ENCODE measurements at places on chromosomes 6 and 20.

DNA sequence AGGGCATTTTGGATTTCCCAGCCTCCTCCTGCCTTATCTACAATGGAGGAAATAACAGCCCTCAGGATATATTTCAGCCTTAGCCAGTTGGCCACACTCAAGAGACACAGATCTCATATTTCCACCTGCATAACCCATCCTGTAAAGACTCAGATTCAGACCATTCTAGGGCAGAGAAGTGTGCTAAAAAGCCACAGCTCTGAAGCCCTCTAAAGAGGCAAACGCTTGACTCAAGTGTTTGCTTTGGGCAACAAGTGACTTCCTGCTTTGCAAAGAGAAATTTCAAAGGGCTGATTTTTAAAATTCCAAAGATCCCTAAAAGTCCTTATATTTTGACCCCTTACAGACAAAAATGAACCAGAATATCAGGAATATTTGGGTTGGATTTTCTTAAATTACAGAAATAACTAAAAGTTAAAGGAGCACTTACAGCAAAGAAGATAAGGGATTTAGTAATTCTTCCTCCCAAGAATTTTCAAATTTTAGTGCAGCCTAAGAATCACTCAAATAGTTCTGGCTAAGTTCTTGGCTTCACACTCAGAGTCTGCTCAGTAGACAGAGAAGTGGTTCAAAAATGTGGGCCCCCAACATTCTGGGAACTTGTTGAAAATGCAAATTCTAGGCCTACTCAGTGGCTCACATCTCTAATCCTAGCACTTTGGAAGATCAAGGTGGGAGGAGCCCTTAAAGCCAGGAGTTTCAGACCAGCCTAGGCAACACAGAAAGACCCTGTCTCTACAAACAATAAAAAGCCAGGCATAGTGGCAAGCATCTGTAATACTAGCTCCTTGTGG lies 18.9 kb upstream of the ADGRF5 start:
- DNase-seq: no peak

- DNase-seq: peak; percentile 51
Observed at GRCh38 chr6:106511288-106512047, 117.8 kb downstream of the RTN4IP1 start.

GRCh38 chr6:25456249-25457040 lies 177.3 kb downstream of the CARMIL1 start:
- no peak for DNase-seq

- DNase-seq: no peak
Observed at GRCh38 chr20:45467861-45468260, 1.7 kb upstream of the WFDC2 start.

GRCh38 chr6:107444277-107444676 lies 15.1 kb downstream of the PDSS2 start:
- DNase-seq: no peak

GRCh38 chr20:21156266-21156665 lies 30.4 kb downstream of the KIZ start:
- no peak for DNase-seq

- no peak for DNase-seq
Observed at GRCh38 chr6:40328986-40329545, 258.1 kb downstream of the LRFN2 start.

DNA sequence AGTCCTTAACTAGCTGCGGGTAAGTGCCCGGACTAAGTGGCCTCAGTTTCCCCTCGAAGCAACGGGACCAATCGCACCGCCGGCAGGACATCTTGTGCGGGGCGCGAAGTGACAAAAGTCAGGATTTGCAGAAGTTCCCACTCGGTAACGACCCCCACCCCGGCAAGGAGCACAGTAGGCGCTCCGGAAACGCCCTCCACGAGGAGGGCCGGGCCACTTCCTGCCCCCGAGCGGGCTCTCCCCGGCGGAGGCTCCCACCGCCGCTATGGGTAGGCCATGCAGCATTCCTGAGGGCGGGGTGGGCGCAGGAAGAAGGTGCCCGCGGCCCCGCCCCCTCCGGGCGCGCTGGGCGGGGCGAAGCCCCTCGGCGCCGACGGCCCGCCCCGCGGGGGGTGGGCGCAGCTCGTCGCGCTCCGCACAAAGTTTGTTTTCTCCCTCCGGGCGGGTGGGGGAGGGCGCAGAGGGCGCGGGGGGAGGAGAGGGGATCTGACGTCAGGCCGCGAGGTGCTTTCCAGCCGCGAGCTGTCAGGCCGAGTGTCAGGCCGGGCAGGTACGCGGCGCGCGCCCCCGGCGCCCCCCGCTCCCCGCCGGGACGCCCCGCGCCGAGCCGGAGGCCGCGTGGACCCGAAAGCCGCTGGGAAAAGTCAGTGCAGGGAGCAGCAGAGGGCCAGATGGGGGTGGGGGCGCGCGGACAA lies at the start of gene TGIF2:
Gene TGIF2, plus strand, starts transcription at position 495 of the 695 bp plus-strand sequence. CDS start 5,178 bp downstream, outside the sequence.
- peak; percentile 92 for DNase-seq

- no peak for DNase-seq
Observed at GRCh38 chr6:45351667-45352066, 23.5 kb downstream of the RUNX2 start.

- no peak for DNase-seq
Observed at GRCh38 chr6:80547827-80548226, 441.4 kb downstream of the BCKDHB start.

DNA sequence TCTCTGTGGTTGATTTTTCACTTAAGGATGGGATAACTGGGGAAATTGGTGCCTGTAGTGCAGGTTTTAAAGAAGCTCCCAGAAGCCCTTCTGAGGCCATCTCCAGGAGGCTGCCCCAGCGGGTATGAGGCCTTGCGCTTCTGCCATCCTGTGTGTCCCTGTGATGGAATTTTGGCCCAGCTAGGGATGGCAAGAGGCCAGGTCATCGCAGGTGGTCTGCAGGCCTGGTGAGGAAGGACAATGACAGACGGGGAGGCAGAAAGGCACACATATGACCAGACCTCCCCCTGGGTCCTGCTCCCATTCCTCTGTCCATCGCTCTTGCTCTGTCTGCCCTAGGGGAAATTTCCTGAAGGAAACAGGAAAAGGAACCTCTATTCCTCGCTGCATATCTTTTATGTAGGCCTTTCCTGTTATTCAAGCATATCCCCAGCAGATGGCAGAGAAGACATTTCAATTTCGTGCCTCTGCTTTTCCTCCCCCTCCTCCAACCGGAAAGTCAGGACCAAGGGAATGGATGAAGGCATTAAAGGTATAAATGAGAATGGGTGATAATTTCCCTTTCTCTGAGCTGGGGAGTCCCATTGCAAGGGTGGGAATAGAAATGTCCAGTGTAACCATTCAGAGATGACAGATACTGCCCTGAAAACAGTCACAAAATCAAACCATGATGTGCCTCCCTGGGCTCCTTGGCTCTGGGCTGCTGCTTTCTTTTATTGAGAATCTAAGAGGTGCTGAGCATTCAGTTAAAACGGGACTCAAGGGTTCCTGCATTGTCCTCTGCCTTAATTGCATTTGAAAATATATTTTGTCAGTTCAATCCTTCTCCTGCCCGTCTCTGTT lies 17.6 kb upstream of the HLA-F start:
- no peak for DNase-seq

DNA sequence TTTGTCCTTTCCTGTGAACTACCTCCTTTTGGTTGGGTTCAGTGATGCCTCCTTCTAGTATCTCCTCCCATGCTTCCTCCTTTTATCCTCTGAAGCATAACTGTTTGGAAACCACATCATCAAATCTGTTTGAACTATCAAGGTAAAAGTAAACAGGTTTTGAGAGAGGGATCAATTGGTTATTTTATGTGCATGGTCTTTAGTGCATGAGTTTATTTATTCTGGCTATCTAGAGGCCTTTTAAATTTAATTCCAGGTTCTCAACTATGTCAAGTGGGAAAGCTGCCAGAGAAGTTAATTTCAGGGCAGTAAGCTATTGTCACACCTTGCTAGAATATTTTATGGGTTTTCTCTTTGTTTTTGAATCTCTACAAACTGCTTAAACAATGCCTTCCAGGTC lies 54.1 kb downstream of the WASF1 start:
- no peak for DNase-seq

- DNase-seq: no peak
Observed at GRCh38 chr6:32213649-32214048, 10.2 kb downstream of the NOTCH4 start.

DNA sequence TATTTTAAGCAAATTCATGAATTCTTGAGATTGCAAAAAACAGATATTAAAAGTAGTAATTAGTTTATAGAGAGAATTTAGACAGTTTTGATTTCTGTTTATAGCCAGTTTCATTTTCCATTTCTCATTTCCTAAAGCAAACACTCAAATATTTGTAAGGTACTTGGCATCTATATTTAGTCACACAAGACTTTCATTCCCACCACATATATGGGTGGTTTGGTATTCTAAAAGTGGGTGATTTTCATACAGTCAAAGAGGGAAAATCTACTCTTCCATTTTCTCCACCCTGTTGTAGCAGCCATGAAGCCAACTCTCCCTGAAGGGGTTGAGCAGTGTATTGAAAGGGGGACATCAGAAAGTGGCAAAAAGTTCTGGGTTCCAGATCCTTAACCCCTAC lies 181.1 kb upstream of the SUPT3H start:
- no peak for DNase-seq

DNA sequence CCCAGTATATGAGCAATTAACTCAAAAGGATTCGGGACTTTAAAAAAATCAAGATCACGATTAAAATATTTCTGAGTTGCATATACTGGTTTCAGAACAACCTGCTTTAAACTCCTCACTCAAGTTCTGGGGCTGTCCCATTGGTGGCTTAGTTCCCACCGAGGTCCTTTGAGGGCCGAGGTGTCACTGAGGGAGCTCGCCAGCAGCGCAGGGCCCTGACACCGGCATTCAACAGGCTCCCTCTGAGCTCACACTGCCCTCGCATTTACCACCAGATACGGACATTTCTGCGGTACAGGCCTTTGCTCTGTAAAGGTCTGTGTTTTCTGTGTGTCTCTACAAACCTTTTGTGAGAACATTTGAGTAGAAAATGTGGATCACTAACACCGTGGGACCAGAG lies 24.4 kb upstream of the BNIP5 start:
- no peak for DNase-seq

DNA sequence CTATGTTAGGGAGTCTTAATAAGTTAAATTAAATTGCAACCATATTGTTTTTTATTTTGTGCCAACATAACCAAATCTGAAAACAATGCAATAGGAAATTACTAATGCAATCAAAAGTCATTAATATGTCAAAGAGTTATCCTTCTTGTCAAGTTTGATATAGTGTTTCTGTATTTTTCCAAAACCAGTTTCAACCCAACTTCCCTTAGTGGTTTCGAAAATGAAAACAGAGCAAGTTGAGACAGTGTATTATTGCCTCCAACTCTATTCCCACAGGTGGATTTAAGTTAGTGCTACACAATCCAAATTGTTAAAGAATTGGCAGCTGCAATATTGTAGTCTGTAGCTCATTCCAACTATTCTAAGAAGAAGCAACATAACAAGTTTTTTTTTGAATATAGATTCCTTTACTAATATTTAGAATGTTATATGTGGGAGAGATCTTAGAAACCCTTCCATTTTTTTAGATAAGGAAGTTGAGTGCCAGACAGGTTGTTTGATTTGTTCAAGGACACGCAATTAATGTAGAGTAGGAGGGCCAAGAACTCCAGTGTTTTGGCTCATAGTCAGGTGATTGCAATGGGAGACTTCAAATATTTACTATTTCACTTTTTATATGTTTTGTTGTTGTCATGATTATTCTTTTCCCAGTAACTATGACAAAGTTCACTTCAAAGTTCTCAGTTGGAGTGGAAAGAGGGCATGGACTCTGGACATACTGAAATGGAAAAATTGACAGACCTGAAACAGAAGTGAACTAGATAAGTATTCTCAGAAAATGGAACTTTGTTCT lies 282.4 kb upstream of the HSF2 start:
- DNase-seq: no peak

DNA sequence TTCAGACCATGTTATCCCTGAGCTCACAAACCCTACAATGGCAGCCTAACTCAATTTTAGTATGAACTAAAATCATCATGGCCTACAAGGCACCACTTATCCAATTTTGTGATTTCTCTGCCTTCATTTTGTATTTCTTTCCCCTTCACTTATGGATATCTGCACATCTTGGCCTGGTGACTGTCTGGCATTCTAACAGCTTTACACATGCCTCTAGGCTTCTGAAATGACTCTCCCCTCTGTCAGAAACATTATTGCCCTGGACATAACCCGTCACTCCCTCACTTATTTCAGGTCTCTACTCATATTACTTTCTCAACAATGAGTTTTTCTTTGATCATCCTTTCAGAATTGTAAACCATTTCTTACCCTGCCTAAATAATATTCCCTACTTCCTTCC lies 89.2 kb upstream of the THEMIS start:
- DNase-seq: no peak

GRCh38 chr6:53845280-53846195 lies 50.7 kb downstream of the LRRC1 start:
- DNase-seq: no peak

DNA sequence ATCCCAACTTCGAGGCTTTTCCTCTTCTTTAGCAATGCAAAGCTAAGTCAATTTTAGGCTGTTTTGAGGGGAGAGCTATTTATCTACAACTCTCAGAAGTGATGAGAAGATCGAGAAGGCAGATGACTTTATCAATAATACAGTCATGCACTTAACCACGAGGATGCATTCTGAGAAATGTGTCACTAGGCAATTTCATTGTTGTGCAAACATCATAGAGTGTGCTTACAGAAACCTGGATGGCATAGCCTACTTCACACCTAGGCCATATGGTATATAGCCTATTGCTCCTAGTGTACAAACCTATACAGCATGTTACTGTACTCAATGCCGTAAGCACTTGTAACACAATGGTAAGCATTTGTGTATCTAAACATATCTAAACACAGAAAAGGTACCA lies 66.6 kb downstream of the PRND start:
- no peak for DNase-seq

DNA sequence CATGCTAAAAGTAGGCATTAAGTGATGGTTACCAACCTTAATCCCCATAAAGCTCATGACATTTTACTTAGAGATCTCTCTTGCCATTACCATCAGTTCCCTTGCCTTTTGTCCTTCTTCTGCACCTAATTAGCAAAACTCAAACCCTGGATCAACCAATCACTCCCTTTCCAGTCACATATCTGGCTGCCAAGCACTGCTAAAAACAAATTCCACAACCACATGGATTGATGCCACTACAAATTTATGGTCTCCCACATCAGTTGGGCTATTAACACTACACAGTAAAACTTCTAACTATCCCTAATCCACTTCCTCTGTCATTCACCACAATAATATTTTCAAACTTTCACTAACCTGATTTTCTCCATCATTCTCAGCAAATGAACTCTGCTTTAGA lies 54.3 kb upstream of the RNF146 start:
- no peak for DNase-seq

DNA sequence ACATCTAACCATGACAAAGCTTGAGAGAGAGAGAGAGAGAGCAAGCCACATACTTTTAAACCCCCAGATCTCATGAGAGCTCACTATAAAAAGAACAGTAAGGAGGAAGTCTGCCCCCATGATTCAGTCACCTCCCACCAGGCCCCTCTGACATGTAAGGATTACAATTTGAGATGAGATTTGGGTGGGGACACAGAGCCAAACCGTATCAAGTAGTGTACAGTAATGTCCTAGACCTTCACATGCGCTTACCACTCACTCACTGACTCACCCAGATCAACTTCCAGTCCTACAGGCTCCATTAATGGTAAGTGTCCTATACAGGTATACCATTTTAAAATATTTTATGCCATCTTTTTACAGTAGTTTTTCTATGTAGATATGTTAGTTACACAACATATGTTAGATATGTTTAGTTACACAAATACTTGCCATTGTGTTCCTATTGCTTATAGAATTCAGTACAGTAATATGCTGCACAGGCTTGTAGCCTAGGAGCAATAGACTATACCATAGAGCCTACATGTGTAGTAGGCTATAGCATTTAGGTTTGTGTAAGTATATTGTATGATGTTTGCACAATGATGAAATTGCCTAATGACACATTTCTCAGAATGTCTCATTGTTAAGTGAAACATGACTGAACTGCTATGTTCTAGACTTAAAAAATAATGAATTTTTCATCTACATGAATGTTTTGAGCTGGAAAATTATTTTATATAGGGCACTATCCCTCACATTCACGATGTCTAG lies 11.7 kb downstream of the TSPYL1 start:
- DNase-seq: no peak

Measured in GM06990 (cell line).